ENCODE measurements at places on chromosomes 5 and 9.

GRCh38 chr9:65432051-65432450 lies 147.0 kb upstream of the FOXD4L5 start:
- DNase-seq: no peak

GRCh38 chr5:33261305-33261704 lies 179.5 kb upstream of the TARS1 start:
- no peak for DNase-seq

GRCh38 chr9:134618163-134618832 lies 23.3 kb upstream of the COL5A1 start:
- no peak for DNase-seq

- no peak for DNase-seq
These were observed 19.7 kb upstream of the OR2K2 start for GRCh38 chr9:111349766-111350165.
